Kidney (tissue), 22 donors: ENCODE measurements at places on chromosomes 12 and 14.

DNA sequence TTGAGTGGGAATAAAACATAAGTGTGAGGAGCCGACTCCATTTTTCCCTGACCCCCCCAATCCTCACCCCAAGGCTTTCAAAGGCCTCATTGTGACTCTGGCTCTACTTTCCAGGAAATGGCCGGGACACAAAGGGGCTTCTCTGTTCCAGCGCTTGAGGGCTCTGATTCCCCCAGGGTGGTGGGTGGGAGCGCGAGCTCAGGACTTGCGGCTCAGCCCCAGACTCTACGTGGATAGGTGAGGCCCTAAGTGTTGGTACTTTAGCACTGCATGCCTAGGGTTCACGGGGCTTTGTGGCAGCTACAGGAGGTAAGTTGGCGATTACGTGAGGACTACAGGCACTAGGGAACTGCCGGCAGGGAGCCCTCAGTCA lies 553 bp downstream of the CNPY2 start:
- DNase-seq = peak; percentile 53

- DNase-seq = no peak
Measured at GRCh38 chr14:61322799-61323290, 1.5 kb downstream of the PRKCH start.

DNA sequence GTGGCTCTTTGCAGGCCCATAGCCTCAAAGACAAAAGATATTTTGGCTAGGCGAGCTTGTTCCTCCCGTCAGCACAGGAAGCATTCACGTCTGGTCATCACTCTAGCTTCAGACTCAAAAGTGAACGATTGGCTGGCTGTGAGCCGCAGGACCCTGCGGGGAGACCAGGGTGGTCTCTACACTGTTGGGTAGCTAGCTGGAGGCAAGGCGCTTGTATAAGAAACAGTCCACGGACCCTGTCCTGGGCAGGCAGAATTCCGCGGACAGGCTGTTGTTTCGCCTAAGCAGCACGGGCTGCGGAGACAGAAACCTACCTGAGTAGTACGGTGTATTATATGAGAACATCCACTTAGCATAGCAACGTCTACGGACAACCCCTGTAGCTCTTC lies 29.6 kb downstream of the WBP11 start:
- no peak for DNase-seq

DNA sequence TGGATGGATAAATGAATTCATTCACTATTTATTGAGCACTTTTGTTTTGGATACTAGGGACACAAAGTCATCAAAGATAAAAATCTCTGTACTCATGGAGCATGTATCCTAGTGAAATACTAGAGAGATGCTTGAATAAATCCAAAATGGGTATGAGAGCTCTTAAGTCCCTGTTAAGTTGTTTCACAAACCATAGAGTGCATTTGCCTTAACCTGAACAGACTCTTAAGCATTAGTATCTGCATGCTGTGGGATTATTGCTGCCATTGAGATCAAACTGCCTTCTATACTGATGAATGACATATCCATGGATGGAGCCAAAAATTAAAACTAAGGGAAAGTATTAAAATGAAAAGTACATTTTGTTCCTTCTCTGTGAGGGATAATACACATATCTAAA lies 206.5 kb upstream of the KRR1 start:
- DNase-seq = no peak

DNA sequence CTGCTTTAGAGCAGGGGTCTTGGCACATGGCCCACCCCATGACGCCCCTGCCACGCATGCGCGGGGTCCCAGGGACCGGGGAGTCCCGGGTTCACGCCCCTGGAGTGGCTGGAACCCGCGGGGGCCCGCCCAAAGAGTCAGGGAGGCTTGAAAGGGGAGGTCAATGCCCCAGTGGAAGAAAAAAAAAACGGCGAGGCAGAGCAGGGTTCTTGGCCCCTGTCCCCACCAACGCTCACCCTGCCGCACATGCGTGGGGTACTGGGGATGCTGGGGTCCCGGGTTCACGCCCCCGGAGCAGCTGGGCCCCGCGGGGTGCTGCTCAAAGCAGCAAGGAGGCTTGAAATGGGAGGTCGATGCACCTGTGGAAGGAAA lies 319.1 kb downstream of the ALG10 start:
- DNase-seq = no peak
